Activated naive CD8-positive, alpha-beta T cell treated with anti-CD3 and anti-CD28 coated beads, Interleukin-2, amount 10 ng/mL, durations not matched to agents 7 days and 5 days (primary cell): ENCODE measurements at places on chromosomes 3 and 15. TPM values are rescaled to one million over a fixed set of nuclear protein-coding genes. Genes with fewer than 3 reads are reported as not detected.
A peak's percentile ranks its signal among the peaks of the same experiment; 100 is the strongest.

Gene ANKUB1
- not detected for total RNA-seq

Gene ESYT3
- total RNA-seq, result 0.19 TPM

Gene GABRB3
- not detected for total RNA-seq

DNA sequence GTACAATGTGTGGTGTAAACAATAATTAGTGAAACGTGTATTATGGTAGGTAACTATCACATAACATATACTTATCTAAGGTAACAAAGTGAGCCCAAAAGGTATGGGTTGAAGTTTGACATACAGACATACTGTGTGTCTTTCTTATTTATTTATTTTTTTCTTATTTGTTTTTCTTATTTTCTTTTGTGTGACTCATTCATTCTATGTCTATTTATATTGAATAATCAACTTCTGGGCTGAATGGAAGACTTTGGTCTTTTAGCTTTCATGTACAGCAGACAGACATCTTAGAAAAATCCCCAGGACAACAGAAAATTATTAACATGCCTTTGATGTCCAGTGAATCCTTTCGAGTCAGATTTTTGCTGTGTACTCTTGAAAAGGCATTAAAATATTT is 200.3 kb upstream of the SLC2A2 start:
- no peak overlapping the region for H3K27ac ChIP-seq
- H3K36me3 ChIP-seq, result peaks cover 26% of the 10 kb centered on the region

Gene TGM5
- not detected for total RNA-seq

DNA sequence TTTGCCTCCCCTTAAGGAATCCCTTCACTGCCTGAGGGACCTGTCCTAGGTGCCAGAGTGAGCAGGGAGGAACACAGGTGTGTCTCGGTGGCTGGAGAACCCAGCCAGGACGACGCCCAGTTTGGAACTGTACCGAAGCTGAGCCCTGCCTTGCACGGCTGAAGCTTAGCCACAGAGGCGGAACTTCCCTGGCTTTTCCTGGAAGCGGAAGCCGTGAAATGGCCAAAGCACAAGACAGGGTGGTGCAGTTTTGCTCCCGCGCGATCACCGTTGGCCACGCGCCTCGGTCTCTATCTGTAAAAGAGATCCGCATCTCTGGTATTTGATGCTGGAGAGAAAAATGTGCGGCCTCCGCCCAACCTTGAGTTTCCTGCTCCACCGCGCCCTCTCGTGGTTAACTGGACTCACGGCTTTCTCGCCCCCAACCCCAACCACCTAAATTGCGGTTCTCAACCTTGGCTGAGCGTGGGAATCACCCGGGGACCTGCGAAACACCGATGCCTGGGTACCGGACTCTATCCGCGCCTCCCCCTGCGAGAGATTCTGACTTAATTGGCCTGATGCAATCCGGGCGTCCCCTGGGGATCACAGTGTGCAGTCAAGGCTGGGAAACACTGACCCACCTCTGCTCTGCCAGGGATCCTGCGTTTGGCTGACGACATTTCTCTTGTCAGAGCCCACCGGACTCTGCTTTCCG is 70.7 kb upstream of the ABHD2 start:
- peak; percentile 83 for DNase-seq
- H3K4me3 ChIP-seq, result peak overlapping the region; percentile 77
- H3K36me3 ChIP-seq, result no peaks in the 10 kb centered on the region
- peaks cover 33% of the 10 kb centered on the region for H3K27me3 ChIP-seq
- H3K4me1 ChIP-seq, result peaks cover 16% of the 10 kb centered on the region
- H3K27ac ChIP-seq, result peak overlapping the region; percentile 61

Gene TRIM42
- not detected for total RNA-seq

DNA sequence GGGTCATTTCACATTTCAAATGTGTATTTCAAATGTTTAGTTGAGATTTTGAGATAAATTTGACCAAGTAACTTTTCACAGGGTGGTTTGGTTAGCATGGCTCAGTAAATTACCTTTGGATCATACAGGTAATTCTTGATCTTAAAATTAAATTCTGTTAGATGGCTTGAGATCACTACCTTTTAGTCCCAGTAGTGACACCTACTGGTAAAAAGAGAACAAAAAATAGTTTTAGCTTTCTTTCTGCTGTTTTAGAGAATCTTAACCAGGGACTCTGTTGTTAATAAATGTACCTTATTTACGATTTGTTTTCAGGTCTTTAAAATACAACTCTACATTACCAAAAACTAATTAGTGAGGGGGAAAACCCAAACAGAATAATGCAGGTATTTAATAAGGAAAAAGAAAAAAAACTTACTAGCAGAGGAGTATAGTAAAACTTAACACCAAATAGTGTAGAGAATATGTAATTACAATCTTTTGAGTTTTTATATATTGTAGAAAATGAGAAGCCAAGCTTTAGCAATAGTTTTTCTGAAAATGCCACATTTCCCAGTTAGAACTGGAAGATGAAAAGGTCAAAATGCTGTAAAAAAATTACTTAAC is 620.3 kb upstream of the AGTR1 start:
- H3K4me1 ChIP-seq, result no peaks in the 10 kb centered on the region
- H3K27me3 ChIP-seq, result no peaks in the 10 kb centered on the region
- H3K4me3 ChIP-seq, result no peak overlapping the region
- no peak for DNase-seq
- H3K27ac ChIP-seq, result no peak overlapping the region
- no peaks in the 10 kb centered on the region for H3K36me3 ChIP-seq

GRCh38 chr3:185069037-185070030 is 83.5 kb downstream of the C3orf70 start:
- H3K27ac ChIP-seq, result no peak overlapping the region
- no peak overlapping the region for H3K4me3 ChIP-seq
- no peak for DNase-seq
- no peaks in the 10 kb centered on the region for H3K27me3 ChIP-seq
- H3K4me1 ChIP-seq, result no peaks in the 10 kb centered on the region

DNA sequence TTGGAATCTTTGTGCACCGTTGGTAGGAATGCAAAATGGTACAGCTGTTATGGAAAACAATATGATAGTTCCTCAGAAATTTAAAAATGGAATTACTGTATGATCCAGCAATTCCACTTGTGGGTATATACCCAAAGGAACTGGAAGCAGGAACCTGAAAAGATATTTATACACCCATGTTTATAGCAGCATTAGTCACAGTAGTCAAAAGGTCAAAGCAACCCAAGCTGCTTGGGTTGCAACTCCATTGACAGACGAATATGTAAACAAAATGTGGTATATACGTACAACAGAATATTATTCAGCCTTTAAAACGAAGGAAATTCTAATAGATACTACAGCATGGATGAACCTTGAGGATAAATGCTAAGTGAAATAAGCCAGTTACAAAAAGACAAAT is 35.0 kb upstream of the CAPN3 start:
- no peak for DNase-seq
- H3K36me3 ChIP-seq, result peaks cover 22% of the 10 kb centered on the region
- no peaks in the 10 kb centered on the region for H3K27me3 ChIP-seq

Gene TRPM1
- not detected for total RNA-seq

Gene NME9
- total RNA-seq, result 0.57 TPM

- no peak for DNase-seq
- H3K27me3 ChIP-seq, result no peaks in the 10 kb centered on the region
- H3K27ac ChIP-seq, result no peak overlapping the region
- H3K4me1 ChIP-seq, result no peaks in the 10 kb centered on the region
Measured at GRCh38 chr3:117557464-117558090, 848.0 kb downstream of the TUSC7 start.

Gene SFMBT1
- total RNA-seq, result 29.5 TPM

DNA sequence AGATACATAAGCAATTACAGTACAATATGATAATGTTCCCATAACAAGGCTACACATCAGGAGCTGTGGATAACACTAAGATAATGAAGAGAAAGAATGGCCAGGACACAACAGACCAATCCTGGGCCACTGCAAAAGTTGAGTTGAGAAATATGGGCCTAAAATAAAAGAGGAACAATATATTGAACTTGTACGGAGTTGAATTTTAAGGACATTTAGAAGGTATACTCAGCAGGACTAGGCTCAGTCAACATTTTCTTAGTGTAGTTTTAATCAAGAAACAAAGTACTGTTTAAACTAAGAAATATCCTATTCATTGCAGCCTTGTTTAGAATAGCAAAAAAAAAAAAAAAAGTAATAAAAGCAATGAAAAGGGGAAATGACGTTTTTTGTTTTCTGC is 24.3 kb downstream of the HERC1 start:
- no peak overlapping the region for H3K27ac ChIP-seq
- peaks cover 52% of the 10 kb centered on the region for H3K4me1 ChIP-seq
- no peak for DNase-seq
- H3K27me3 ChIP-seq, result no peaks in the 10 kb centered on the region
- no peak overlapping the region for H3K4me3 ChIP-seq

DNA sequence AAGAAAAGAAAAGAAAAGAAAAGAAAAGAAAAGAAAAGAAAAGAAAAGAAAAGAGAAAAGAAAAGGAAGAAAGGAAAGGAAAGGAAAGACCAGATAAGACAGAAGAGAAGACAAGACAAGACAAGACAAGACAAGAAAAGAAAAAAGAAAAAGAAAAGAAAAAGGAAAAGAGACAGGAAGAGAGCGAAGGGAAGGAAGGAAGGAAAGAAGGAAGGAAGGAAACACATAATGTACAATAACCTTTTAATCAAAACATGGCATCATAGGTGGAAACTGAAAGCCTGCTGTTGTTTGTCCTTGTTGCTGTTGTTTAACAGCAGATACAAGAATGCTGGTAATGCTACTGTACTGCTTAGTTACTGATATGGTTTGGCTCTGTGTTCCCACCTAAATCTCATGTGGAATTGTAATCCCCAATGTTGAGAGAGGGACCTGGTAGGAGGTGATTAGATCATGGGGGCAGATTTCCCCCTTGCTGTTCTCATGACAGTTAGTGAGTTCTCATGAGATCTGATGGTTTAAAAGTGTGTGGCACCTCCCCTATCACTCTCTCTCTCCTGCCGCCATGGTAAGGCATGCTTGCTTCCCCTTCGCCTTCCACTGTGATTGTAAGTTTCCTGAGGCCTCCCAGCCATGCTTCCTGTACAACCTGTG is 67.3 kb downstream of the MCF2L2 start:
- H3K36me3 ChIP-seq, result peaks cover 13% of the 10 kb centered on the region
- peaks cover 14% of the 10 kb centered on the region for H3K4me1 ChIP-seq
- DNase-seq, result no peak
- H3K27me3 ChIP-seq, result no peaks in the 10 kb centered on the region
- H3K27ac ChIP-seq, result peak overlapping the region; percentile 32
- H3K4me3 ChIP-seq, result no peak overlapping the region

DNA sequence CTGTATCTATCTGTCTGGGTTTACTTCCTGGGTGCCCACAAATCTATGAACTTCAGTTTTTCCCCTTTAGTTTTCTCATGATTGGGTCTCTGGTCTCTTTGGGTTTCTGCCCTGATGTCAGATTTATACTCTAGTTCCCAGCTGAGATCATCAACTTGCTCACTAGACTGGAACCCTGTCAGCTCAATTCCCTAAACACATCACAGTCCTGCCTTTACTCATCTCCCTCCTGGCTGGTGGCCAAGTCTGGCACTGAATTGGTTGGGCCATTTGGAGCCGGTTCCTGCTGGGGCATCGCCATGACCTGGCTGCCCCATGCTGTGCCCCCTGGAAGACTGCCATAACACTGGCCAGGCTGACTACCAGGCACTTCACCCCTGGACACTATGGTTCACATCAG is 345.3 kb downstream of the CHST2 start:
- no peak for DNase-seq
- H3K4me1 ChIP-seq, result peaks cover 11% of the 10 kb centered on the region
- peaks cover 9% of the 10 kb centered on the region for H3K36me3 ChIP-seq
- no peak overlapping the region for H3K4me3 ChIP-seq
- H3K27me3 ChIP-seq, result no peaks in the 10 kb centered on the region
- H3K27ac ChIP-seq, result no peak overlapping the region

Gene GSK3B
- total RNA-seq, result 39.8 TPM

DNA sequence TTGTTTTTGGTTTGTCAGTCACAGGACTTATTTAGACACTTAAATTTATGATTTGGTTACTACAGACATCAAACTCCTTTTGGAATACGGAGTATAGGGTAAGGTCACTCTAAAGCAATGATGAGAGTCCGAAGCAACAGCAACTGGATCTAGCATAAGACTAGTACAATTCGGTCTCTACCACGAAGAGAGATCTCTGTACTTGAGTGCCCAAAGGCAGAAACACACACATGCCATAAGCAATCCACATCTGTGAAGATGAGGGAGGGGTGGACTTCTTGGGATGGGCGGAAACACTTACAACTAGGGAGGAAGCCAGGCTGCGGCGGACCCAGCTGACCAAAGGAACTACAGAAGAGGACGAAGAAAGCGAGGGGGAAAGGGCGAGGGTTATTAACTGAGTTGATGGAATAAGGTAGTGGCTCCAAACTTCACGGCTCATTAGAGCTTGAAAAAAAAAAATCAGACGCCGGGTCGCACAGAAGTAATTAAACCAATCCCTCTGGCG is 595 bp downstream of the DPH6 start:
- peaks cover 13% of the 10 kb centered on the region for H3K4me1 ChIP-seq
- no peaks in the 10 kb centered on the region for H3K36me3 ChIP-seq
- peak overlapping the region; percentile 89 for H3K4me3 ChIP-seq

DNA sequence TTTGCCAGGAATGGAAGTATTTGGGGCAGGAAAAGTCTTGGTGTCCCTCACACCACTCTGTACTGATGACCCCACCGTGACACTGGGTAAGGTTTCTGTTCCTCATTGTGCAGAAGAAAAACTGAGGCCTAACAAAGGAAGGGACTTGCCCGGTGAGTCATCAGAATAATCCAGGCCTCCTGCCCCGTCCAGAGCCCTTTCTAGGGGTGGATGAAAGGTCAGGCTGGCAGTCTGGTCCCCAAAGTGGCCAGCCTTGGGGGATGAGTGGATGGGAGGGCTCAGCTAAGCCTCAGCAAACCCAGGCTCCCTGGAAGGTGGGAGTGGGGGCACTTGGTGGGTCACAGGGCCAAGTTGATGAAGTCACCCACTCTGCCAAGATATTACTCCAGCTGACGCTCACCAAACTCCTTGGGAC is 2.3 kb upstream of the DNAH1 start:
- H3K27ac ChIP-seq, result no peak overlapping the region
- no peak overlapping the region for H3K4me3 ChIP-seq
- H3K27me3 ChIP-seq, result no peaks in the 10 kb centered on the region
- peaks cover 14% of the 10 kb centered on the region for H3K4me1 ChIP-seq
